A172 (cell line): ENCODE measurements at places on chromosomes 1 and 21. TPM values are rescaled to one million over a fixed set of nuclear protein-coding genes. Genes with fewer than 3 reads are reported as not detected.

COL11A1 gene
- 1.9 and 7.6 TPM in 2 replicates for total RNA-seq

DNA sequence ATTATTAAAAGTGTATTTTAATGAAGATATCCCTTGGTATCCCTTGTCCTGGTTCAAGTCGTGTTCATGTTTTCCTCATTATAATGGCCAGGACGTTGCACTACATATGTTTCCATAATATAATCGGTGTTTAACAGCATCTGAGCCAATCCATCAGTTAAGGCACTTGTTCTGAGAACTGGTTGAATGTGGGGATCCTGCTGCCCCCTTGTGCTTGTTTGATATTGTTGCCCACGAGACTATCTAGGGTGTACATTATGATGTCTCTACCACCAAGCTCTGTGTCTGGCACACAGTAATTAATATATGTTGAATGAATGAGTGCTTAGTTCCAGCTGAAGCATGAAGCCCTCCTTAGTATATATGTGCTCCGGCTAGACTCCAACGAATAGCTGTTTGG, 193.0 kb downstream of the CACNA1E start:
- peak; percentile 5 for DNase-seq

DNA sequence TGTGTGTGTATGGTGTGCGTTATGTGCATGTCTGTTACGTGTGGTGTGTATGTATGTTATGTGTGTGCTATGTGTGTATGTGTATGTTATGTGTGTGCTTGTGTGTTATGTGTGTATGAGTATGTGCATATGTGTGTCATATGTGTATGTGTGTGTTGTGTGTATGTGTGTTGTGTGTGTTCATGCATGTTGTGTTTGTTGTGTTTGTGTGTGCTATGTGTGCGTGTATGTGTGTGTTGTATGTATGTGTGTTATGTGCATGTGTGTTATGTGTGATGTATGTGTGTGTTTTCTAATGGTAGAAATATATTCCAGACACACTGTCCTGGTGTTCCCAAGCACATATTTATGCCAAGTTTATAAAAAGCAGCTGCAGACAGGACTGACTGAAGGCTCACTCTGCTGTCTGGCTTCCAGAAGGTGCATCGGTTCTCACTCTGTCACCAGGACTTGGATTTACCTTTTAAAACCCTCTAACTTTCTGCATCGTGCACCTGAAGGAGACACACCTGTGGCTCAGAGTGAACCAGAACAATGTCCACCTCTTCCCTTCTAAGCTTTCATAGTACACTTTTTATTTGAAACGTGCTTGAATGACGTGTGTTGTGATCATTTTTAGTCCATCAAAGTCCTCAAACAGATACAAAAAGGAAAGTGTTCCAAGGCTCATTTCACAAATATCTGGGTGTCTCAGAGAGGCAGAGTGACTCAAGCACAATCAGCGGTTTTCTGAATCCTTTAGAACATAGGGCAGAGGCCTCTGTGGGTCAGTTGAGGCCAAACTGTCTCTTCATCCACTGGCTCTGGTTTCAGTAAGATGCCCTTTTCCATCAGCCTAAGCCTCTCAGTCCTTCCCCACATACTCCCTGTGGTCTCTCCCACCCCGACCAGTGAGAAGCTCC, 49.9 kb downstream of the TOMM20 start:
- peak; percentile 61 for DNase-seq

KRTAP19-3 gene
- not detected in 2 replicates for total RNA-seq

DNA sequence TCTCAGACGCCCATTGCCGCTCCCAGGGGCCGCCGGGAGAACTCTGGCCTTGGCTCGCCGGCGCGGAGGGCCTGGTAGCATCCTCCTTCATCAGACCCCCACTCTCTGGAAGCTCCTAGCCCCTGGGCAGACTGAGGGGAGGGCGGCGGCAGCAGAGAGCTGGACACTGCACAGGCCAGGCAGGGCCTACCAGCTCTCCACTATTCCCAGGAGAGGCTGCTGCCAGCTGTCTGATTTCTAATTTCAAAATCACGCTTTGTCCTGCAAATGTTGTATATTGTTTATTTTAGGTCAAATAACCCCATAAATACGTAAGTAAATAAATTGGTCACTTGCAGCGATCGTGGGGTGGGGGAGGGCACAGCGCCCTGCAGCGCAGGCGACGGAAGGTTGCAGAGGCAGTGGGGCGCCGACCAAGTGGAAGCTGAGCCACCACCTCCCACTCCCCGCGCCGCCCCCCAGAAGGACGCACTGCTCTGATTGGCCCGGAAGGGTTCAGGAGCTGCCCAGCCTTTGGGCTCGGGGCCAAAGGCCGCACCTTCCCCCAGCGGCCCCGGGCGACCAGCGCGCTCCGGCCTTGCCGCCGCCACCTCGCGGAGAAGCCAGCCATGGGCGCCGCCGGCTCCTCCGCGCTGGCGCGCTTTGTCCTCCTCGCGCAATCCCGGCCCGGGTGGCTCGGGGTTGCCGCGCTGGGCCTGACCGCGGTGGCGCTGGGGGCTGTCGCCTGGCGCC, at the start of gene MTARC1:
Gene MTARC1 (plus strand): TSS at position 577 of the 732 bp plus-strand sequence. CDS start 32 bp downstream, at position 609.
- DNase-seq = no peak

DNA sequence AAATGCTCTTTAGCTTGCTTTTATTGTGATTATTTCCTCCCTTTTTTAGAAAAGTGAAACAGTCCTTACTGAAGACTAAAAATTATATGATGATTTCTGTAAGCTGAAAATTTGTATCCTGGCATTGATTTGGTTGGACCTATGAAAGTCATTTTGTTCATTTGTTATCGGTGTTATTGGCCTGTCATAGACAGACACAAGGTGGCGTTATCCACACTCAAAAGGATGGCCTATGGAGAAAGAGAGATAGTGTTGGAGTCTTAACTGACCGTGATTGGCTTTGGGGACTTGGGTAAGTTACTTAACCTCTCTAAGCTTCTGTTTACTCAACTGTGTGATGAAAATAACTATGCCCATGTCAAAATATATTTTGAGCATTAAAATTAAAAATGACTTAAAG, 203.6 kb upstream of the CHODL start:
- DNase-seq = no peak

DNA sequence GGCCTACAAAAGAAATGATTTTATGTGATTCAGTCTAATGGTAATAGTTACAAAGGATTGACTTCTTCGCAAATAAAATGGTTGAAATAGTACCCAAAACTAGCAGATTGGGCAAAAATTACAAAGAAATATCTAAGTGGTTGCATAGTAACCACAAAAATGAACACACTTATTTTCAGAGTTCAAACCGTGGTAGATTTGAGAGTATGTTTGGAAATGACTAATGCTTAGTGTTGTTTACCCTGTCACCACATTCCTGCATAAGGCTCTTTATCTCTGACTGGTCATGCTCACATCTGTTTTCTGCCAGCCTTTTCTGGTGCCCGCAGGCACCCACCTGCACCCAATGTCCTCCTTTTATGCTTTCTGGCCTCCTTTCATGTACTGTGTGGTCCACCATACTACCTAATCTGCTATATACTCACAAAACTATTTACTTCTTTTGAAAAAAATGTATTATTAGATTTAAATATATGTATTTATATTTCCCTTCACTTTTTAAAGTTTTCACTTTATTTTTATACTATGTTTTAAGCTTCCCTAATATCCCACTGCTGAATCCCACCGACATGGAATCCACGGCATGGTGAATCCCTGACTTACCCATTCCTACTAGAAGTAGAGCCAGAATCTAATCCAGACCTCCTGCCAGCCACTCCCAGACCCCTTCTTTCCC, 30.3 kb downstream of the PTPRC start:
- peak; percentile 99 for DNase-seq

- no peak for DNase-seq
These were observed 28.9 kb upstream of the LAPTM5 start for GRCh38 chr1:30786264-30786991.

GNAT2 gene
- 0.41 TPM in 1 of 2 replicates, not detected in the other for total RNA-seq

MYOG gene
- not detected in 2 replicates for total RNA-seq

DNA sequence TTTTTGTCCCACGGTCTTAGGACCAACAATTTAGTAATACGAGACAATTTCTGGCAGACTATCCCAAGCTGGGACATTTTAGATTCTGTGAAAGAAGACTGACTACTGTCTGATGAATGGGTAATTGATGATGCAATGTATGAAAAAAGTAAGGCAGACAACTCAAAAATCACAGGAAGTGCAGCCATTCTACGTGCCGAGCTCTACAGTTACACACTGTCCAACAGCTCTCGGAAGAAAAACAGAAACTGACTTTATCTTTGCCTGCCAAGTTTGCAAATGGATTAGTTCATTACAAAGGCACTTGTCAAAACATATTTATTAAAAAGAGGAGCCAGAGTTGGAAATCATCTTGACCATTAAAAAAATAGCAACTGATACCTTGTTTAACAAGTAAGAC, 31.3 kb downstream of the ZBTB8B start:
- DNase-seq = no peak

DNA sequence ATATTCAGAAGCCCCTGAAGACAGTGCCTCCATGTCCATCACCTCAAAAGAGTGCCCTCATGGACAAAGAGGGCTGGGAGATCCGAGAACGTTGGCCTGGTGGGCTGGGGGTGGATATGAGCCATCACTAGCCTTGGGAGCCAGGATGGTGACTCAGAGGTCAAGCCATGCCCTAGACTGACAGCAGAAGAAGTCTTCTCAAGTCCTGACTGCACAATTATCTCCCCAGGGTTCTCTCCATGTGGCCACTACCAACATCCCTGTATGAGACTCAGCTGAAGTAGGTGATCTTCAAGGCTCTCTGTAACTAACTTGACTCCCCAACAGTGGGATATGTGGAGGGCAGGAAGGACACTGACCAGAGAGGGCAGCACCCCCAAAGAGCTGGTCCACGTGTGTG, 7.1 kb upstream of the USF1 start:
- DNase-seq = no peak

DNA sequence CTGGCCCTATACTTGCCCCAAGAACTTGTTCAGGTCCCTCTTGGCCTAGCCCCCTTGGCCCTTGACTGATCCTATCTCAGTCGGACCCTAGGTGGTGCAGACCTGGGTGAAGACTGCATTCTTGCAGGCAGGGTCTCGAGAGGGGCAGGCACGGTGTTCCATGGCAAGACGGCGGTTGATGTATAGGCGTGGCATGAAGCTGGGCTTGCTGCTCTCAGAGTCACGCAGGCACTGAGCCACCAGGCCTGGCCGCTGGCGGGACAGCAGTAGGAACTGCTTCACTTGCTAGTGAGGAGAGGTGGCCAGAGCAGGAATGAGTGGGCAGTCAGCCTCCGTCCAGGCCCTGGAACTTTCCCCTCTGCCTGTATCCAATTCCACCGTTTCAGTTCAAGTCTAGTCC, 3.8 kb downstream of the HECTD3 start:
- DNase-seq = no peak

DNA sequence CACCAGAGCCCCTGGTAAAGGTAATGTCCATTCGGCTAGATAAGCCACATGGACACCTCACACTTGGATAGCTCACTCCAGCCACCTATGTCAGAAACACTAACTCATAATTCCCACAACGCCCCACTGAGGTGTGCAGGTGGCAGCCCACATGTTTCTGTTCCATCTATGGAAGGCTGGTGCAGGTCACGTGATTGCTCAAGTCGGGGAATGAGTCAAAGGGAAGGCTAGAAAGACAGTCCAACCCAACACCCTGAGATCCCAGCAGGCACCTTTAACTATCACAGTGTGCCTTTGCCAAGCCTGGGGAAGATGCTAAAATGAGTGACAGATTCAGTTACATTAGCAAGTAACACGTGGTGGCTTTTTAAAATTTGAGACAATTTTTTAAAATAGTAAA, 45.3 kb upstream of the KCNE1 start:
- DNase-seq = no peak

IGFN1 gene
- 20.7 and 26.0 TPM in 2 replicates for total RNA-seq

DNA sequence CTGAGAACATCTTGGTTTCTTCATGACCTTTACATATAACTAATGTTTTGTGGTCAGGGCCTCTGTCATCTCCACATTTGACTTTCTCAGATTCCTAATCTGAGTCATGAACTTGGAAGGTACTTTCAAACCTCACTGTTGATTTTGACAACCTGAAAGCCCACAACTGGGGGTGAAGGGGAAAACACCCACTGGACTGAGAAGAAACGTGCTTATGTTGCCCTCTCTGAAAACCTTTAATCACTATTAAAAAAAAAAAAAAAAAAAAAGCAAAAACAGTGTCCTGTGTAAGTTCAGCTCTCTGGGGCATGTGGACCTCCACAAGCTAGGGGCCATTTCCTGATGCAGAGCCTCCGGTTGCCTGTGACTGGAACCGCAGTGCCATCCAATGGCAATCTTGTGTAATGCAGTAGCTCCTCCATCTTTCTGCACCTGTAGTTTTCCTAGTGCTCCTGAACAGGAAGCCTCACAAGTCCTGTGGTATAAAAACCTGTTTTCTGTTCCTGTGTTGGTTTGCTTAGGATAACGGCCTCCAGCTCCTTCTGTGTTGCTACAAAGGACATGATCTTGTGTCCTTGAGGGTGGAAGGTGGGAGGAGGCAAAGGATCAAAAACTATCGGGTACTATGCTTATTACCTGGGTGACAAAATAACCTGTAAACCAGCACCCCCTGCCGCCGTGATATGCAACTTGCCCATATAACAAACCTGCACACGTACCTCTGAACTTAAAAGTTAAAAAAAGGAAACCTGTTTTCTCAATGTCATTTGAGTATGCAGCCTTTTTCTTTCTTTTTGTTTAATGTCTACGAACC, 124.5 kb downstream of the ZNF648 start:
- DNase-seq = peak; percentile 36

DNA sequence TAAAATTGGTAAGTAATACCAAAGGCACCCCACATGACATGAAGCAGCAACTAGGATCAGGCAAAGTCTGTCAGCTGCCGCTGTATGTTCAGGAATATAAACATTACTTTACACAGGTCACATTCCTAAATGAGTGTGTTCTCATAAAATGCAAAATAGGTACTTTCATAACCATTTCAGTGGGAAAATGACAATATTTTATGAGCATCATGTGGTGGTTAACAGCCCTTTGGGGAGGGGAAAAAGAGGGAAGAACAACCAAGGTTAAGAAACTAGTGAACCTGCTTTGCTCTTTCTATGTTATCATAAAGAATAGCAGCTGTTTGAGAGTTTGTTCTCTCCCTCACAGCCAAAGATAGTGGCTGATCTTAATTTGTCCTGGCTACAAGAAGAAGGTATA, 105.4 kb upstream of the LBR start:
- no peak for DNase-seq

- no peak for DNase-seq
These were observed 65.7 kb downstream of the RUNX3 start for GRCh38 chr1:24864370-24864777.

RPTN gene
- not detected in 2 replicates for total RNA-seq

- no peak for DNase-seq
These were observed 70.1 kb downstream of the KCNJ15 start for GRCh38 chr21:38326899-38327298.
